ENCODE measurements at places on chromosomes 16 and 17.

- DNase-seq: no peak
Observed at GRCh38 chr17:8341456-8341855, 1.8 kb downstream of the ODF4 start.

DNA sequence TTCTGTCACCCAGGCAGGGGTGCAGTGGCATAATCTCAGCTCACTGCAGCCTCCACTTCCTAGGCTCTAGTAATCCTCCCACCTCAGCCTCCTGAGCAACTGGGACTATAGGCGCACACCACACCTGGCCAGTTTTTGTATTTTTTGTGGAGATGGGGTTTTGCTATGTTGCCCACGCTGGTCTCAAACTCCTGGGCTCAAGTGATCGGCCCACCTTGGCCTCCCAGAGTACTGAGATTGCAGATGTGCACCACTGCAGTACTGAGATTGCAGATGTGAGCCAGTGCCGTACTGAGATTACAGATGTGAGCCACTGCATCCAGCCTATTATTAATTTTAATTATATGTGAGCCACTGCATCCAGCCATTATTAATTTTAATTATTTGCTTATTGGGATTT is 13.8 kb downstream of the CRK start:
- DNase-seq: no peak

DNA sequence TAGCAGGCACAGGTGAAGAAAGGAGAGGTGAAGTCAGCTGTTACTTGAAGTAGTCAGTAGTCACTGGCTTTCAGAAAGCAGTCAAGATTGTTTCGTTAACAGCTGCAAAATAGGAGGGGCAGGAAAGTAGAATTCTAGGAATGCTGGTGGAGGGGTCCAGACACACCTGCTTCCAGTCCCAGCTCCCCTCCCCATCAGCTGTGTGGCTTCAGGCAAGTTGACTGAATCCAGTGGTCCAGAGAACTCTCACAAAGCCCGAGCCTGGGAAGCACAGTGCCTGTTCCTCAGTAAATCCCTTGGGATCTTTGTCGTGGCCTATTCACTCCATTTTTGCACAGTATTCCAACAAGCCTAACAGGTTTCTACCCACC is 4.6 kb upstream of the SOCS1 start:
- no peak for DNase-seq

DNA sequence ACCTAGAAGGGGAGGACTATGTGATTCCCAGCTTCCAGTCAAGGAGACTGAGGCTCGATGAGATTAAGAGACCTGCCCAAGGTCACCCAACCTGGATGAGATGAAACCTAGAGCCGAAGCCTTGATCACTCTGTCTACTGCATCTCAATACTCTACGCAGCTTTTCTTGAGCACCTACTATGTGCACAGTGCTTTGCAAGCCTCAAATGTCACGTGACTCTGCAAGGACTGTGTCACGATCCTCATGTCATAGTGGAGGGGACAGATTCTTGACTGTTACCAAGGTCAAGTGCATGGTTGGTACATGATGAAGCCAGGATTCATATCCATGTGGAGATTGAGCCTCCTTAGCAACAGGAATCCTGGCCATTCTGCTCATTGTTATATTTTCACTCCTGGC is 14.7 kb downstream of the BCO1 start:
- no peak for DNase-seq

GRCh38 chr17:46056800-46057304 is 57.8 kb downstream of the STH start:
- DNase-seq: no peak

GRCh38 chr16:30075503-30076275 is at the start of gene PPP4C:
TSS of gene PPP4C (plus strand) at chr16:30075994. CDS start at chr16:30076378, 384 bp downstream.
- DNase-seq: peak; percentile 87

GRCh38 chr16:27980919-27981700 is 82.4 kb downstream of the GSG1L start:
- no peak for DNase-seq

- DNase-seq: no peak
Observed at GRCh38 chr17:28702026-28702751, 9.5 kb downstream of the PROCA1 start.

DNA sequence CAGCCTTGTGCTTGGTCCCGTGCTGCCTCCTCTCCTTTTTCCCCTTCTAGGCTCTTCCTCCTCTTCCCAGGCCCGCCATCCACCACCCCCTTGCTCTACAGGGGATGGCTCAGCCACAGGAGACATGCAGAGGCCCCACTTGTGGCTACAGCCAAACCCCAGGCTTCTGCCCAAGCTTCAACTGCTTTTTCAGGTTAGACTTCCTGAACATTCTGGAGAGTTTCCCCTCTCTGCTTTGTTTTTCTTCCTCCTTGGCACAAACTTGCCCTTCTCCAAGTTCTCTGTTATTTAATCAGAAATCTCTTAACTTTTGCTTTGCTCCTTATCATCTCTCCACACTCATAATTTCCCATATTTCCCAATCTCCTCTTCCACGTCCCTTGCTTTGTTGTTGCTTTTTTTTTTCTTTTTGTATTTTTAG is 18.3 kb upstream of the HAS3 start:
- no peak for DNase-seq

GRCh38 chr16:9334103-9334502 is 242.7 kb downstream of the HAPSTR1 start:
- DNase-seq: no peak

DNA sequence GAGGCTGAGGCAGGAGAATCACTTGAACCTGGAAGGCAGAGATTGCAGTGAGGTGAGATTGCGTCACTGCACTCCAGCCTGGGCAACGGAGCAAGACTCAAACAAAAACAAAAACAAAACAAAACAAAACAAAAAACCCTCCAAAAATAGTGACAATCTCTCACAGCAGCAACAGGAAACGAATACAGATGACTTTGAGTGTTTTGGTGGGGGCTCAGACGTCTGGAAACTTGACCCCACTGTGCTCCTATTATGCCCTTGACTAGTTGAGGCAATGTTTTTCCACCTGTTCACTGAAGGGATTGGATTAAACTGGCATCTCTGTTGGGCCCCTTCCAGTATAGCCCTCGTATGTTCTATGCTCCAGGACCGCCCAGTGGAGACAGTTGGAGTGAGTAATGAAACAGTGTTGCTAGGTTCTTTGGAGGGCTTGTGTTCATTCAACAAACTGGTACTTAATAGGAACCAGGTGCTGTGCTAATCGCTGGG is 167.0 kb downstream of the UTP18 start:
- DNase-seq: peak; percentile 29

GRCh38 chr16:55543472-55543871 is 23.0 kb upstream of the CAPNS2 start:
- DNase-seq: no peak

- DNase-seq: no peak
Observed at GRCh38 chr17:76414334-76415295, 30.2 kb downstream of the SPHK1 start.

All from CD4-positive, alpha-beta T cell treated with Interleukin-15 for 1 hour (primary cell).